ENCODE measurements at places on chromosomes 16 and 17.

- no peak for DNase-seq
Observed at GRCh38 chr16:1615761-1616160, 3.6 kb downstream of the CRAMP1 start.

DNA sequence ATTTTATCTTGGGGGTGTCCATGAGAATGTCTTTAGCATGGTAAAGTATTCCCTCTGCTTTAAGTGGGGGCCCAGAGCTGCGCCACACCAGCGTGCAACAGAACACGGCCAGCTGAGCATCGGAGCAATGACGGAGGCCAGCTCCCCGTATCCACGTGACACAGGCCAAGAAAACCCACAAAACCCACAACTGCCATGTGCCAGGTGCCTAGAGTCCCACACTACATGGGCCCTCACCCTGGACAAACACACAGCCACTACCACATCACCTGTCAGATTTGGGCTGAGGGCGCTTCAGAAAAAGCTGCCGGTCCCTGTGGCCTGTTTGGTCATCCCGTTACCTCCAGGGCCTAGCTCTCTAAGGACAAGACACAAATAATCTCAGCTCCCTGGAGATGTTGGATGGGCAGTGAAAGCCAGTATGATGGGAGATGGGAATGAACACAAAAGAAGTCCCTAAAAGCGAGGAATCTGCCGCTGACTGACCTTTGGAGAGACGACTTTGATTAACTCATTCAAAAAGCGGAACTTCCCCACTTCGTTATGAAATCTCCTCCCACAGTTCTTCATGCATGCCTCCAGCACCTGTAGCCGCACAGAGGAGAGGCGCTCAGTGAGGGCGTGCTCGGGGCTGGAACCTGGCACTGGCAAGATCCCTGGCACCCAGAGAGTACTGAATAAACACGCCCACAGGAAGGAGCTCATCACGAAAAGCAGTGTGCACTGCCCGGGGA, 17.1 kb downstream of the GGA3 start:
- no peak for DNase-seq

- no peak for DNase-seq
Observed at GRCh38 chr17:68176718-68177117, 71.1 kb upstream of the AMZ2 start.

DNA sequence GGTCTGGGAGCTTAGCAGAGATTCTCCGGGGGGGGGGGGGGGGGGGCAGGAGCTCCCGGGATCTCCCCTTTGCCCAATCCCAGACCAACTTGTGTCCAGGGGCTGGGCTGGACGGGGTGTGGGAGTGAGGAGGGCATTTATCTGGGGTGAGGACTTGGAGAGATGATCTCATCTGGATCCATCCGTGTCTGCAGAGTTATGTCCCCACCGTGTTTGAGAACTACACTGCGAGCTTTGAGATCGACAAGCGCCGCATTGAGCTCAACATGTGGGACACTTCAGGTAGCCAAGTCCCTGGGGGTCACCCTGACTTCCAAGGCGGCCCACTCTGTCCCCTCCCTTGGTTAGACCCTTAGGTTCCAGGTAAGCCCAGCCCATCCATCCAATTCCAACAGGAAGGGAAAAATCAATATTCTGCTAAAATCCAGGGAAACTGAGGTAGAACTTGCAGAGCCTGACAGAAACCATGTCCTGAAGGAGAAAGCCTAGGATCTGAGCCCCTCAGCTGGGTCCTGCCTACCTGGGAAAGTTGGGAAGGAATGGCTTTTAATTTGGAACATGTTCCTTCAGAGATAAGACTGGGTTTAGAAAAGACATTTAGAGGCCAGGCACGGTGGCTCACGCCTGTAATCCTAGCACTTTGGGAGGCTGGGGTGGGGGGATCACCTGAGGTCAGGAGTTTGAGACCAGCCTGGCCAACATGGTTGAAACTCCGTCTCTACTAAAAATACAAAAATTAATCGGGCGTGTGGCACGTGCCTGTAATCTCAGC, 921 bp downstream of the RND2 start:
- no peak for DNase-seq

- DNase-seq: no peak
Observed at GRCh38 chr17:65169691-65170090, 32.5 kb downstream of the RGS9 start.

DNA sequence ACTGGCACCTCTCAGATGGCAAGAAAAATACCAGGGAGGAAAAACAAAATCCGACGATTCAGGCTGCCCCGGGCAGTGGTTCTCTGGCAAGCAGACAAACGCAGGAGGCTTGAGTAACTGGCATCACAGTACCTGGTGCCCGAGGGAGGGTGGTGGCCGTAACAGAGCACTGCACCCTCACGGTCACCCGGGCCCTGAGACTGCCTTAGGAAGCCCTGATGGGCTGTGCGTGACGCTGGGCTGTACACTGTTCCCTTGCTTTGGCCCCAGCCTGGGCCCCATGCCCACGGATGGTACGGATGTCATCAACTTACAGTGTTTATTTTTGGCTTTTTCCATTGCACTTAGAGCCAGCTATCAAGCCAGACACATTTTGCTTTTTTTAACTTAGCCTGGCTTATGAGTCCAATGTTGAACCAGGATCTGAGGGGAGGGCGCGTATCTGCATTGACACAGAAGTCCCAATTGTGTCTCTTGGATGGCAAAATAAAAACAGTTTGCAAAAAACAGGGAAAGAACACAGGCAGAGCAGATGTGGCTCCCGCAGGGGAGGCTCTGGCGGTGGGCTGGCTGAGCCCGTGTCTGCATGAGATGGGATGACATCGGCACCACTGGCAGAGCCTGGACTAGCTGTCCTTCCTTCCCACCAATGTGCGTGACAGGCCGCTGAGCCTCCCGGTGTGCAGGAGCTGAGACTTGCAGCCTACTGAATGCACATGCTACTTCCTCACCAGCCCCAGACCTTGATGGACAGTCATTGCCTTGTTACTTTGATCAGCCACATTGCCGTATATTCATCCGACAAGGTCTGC, 287.7 kb downstream of the FOXL1 start:
- DNase-seq: no peak

DNA sequence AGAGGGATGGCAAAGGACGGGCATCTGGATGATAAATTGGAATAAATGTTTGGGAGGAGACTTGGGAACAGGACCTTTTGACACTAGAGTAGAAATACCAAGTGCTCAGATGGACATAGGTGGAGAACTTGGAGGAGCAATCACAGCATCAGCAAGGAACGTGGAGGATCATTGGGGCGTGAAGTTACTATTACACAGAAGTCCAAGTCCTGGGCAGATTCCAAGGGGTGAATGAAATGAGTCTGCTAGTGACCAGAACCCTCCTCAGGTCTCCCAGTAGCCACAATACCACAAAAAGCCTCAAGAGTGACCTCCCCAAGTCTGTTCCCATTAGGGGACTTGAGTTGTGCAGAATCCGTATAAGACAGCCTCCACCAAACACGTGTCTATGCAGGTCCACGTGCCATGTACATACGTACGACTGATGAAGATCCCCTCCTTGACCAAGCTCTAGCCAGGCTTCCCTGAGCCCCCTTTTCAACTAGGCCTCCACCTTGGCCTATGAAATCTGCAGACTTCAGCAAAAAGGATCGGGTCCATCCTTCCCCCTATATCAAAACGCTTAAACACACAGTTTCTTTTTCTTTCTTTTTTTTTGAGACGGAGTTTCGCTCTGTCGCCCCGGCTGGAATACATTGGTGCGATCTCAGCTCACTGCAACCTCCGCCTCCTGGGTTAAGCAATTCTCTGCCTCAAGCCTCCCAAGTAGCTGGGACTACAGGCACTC, 2.2 kb downstream of the C17orf67 start:
- DNase-seq: no peak

GRCh38 chr16:63774302-63774701, 1347.6 kb downstream of the CDH11 start:
- no peak for DNase-seq

DNA sequence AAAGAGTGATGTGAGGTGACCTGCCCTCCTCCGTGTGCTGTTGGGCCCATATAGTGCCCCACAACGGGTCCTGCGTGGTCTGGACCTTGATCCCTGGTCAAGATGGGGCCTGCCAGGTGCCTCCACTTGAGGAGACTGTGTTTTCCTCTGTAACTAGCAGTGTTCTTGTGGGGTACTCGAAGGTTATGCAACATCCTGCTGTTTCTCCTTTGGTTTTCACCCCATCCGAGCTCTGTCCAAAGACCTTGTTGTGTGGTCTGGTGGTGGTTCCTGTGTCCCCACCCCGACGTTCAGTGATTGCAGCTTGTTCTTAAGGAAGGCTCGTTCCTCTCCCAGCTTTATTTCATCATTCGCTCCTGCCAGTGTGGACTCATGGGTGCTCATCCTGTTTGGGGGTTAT, 38.7 kb upstream of the ZNF750 start:
- DNase-seq: no peak

GRCh38 chr16:79092846-79093245, 507.7 kb downstream of the MAF start:
- DNase-seq: no peak

DNA sequence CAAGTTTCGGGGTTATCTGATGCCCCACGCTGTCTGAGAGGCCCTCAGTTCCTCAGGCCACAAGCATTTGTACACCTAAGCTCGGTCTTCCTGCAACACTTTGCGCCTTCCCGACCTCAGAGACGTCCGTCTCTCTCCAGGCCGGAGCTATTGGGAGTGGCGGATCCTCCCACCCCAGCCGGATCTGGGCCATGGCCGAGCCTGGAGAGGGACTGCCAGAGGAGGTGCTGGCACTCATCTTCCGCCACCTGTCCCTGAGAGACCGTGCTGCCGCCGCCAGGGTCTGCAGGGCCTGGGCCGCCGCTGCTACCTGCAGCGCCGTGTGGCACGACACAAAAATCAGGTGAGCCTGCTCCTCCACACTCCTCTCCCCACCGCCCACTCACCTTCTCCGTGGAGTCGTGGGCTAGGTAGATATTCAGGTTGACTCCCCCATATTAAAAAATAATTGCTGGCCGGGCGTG, 1.9 kb downstream of the FBXL8 start:
- no peak for DNase-seq

DNA sequence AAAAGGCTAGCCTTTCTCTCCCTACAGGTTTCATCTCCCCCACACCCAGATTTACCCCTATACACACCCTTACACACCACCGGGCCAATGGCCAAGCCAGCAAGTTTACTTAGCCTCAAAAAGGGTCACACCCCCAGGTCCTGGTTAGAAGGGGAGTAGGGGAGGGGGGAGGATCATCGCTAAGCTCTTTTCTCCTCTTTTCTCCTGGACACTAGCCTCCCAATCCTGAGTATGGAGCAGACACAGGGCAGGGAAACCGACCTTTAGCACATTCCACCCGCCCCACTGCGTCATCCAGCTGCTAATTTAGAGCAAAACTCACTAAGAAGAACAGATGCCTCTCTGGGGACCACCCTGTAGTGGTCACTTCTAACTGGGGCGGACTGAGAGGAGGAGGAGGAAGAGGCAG, 4.4 kb downstream of the ACLY start:
- no peak for DNase-seq

DNA sequence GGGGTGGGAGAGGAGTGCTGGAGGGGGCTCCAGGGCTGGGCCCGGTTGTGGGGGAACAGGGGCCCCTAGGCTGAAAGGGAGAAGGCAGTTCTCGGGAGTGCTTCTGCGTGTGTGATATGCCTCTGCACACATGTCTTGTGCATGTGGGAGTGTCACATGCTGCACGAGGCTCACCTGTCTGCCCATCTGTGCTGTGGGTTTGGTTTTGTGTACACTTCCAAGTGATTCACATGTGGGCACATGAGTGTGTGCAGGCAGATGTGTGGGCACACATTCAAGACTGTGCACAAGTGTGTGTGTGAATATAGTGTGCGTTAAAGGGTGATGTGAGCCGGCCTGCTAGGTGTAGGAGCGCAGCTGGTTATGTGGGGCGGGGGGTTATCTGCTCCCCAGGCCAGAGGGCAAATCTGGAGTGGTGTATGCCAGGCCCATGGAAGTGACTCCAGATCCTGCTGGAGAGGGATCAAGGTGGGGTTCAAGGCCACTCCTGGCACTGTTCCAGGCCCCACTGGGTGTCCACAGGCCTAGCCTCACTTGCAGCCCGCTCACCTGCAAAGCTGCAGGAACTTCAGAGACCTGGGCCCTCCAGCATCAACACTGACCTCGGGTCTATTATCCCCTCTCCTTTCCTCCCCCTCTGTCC, 3.8 kb upstream of the BAHCC1 start:
- no peak for DNase-seq

GRCh38 chr16:455453-455852, 30.0 kb downstream of the RAB11FIP3 start:
- no peak for DNase-seq

DNA sequence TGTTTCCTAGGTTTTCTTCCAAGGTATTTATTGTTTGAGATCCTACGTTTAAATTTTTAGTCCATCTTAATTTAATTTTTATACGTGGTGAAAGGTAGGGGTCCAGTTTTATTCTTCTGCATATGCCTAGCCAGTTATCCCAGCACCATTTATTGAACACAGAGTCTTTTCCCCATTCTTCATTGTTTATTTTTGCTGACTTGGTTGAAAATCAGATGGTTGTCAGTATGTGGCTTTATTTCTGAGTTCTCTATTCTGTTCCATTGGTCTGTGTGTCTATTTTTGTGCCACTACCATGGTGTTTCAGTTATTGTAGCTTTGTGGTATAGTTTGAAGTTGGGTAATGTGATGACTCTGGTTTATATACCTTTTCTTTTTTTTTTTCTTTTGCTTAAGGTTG, 753.0 kb upstream of the GOT2 start:
- no peak for DNase-seq

GRCh38 chr17:15213381-15214087, 51.6 kb downstream of the PMP22 start:
- DNase-seq: no peak

- DNase-seq: no peak
Observed at GRCh38 chr17:28333083-28333746, 2.1 kb downstream of the IFT20 start.

DNA sequence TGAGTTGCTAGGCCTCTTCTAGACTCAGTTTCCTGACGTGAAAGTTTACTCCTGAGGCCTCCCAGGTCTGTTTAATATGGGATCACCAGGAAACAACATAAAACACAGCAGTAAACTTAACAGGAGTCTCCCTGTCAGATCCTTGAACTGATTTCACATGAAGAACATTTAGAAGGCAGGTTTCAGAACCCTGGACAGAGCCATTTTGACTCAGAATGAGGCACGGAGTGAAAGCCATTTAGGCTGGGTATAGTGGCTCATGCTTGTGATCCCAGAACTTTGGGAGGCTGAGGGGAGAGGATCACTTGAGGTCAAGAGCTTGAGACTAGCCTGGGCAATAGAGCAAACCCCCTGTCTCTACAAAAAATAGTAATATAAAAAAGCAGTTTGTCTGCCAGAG, 289.1 kb downstream of the CA10 start:
- DNase-seq: no peak

DNA sequence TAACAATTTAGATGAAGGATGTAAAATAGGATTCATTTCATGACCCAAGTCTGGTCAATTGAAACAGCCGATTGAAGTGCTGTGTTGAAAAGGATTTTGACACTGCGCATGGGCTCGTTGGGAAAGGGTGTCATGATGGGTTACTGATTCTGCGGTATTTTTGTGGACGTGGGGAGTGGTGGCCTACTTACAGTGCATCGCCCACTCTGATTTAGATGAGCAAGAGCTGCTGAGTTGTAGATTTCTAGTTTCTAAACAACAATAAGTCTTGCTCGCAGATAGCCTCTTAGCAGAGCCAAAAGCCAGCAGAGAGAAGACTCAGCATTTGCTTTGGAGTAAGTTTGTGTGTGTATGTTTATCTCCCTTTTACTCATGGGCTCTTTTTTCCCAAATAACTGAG, 731.0 kb downstream of the MAF start:
- no peak for DNase-seq
